NCI-H446 treated with DMSO at 0.1 percent for 48 hours (cell line): ENCODE measurements at places on chromosomes 6 and 20.
A peak's percentile ranks its signal among the peaks of the same experiment; 100 is the strongest.

DNA sequence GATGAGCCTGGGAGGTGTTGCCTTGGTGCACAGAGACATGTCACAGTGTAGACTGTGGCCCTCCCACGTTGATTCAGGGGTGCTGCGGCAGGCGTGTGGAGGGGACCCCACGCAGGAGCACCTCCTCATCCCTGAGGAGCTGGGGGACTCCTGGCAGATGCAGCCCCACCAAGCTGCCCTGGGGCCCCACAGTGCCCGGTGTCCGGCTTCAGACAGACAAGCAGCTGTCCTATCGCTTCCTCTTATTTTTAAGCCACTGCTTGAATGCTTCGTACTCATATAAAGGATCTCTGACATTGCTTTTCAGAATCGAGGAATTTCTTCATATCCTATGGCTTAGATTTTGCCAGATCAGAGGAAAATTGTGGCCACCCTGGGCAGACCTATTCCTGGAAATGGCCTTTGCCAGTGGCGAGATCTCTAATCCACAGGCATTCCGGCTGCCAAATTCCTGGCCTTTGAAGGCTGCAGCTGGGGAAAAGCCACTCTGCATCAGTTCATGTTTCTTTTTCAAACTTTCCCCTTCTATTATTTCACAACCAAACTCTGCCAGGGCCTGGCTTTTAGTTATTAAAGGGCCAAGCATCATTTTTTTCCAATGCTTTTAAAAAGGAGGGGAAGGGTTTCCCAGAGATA is 337.0 kb downstream of the THBS2 start:
- DNase-seq, result no peak

GRCh38 chr6:36735110-36736071 is 37.8 kb downstream of the RAB44 start:
- peak; percentile 28 for DNase-seq

GRCh38 chr6:163181666-163182180 is 232.8 kb upstream of the QKI start:
- no peak for DNase-seq

- DNase-seq, result no peak
Measured at GRCh38 chr6:14305131-14305530, 187.6 kb downstream of the CD83 start.

DNA sequence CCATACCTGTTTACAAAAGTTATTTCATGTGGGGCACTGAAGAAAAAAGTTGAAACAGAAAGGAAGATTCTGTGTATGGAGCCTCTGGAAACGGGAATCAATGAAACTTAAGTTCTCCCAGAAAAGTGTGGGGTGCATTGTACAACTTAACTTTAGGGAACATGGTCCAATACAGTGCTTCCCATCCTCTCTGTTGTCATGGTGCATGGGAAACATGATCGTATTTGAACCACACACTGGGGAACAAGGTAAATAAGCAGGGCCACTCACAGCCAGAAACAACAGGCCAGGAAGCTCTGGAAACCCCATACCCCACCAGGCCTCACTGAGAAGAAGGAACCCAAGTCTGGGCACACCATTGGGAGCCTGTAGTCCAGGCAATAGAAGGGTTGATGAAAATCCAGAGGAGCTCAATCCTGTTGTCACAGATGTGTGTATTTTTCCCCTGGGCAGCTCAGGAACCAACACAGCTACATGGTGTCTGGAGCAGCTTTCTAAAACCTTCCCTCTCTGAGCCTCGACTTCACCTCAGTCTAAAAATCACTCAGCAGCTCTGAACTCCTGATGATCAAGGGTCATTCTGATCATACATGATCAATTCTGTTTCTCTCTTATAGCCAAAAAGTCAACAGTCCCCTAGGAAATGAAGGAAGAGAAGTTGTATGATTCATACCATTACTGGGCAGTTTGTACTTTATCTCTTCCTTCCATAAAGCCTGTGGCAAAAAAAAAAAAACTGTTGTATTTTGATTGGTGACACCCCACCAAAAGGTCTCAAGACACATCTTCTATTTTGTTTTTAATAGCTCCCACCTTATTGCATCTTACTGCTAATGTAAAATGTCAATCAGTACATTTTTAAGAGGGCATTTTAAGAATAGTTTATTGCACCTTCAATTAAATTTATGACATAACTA is 198.5 kb upstream of the TAB2 start:
- DNase-seq, result no peak

- peak; percentile 52 for DNase-seq
Measured at GRCh38 chr6:99613409-99613704, 6.7 kb downstream of the PRDM13 start.
